ENCODE measurements at places on chromosomes 7 and 10. TPM values are rescaled to one million over a fixed set of nuclear protein-coding genes. Genes with fewer than 3 reads are reported as not detected.

- H3K4me1 ChIP-seq = peaks cover 15% of the 10 kb centered on the region
- H3K27ac ChIP-seq = no peak overlapping the region
- no peak for DNase-seq
- H3K36me3 ChIP-seq = no peaks in the 10 kb centered on the region
- no peaks in the 10 kb centered on the region for H3K27me3 ChIP-seq
Measured at GRCh38 chr10:33016988-33017387, 59.0 kb upstream of the ITGB1 start.

DNA sequence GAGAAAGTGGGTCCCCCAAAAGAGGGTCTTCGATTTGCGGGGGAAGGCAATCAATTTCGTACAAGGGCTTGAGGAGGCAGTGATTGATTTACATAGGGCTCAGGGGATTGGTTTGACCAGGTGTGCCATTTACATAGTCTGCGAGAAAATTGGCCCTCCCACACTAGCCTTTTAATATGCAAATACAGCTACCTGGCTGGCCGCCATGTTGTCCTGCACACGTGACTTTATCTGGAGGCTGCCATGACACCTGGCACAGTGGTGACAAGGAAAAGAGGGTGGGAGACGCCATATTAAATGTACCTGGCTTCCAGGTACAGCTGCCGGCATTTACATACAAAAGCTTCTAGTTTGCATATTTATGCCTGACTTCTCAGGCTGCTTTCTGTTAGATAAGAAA lies 1577.2 kb upstream of the LRRTM3 start:
- H3K4me1 ChIP-seq = no peaks in the 10 kb centered on the region
- no peak overlapping the region for H3K4me3 ChIP-seq
- H3K27ac ChIP-seq = no peak overlapping the region
- no peaks in the 10 kb centered on the region for H3K27me3 ChIP-seq
- H3K36me3 ChIP-seq = no peaks in the 10 kb centered on the region
- no peak for DNase-seq

INMT gene
- total RNA-seq = 70.1 TPM

- no peaks in the 10 kb centered on the region for H3K4me1 ChIP-seq
- H3K27ac ChIP-seq = no peak overlapping the region
- no peaks in the 10 kb centered on the region for H3K27me3 ChIP-seq
- no peak overlapping the region for H3K4me3 ChIP-seq
- no peak for DNase-seq
Measured at GRCh38 chr10:107687701-107688100, 523.2 kb upstream of the SORCS1 start.

- no peak overlapping the region for H3K27ac ChIP-seq
- H3K4me1 ChIP-seq = no peaks in the 10 kb centered on the region
- H3K4me3 ChIP-seq = no peak overlapping the region
- no peak for DNase-seq
- H3K27me3 ChIP-seq = peaks cover 20% of the 10 kb centered on the region
Measured at GRCh38 chr10:91144961-91145360, 75.5 kb upstream of the PCGF5 start.

HOXA5 gene
- not detected for total RNA-seq

All from chondrocyte (in vitro differentiated cells).